ENCODE measurements at places on chromosomes 5 and 9. TPM values are rescaled to one million over a fixed set of nuclear protein-coding genes. Genes with fewer than 3 reads are reported as not detected.

DNA sequence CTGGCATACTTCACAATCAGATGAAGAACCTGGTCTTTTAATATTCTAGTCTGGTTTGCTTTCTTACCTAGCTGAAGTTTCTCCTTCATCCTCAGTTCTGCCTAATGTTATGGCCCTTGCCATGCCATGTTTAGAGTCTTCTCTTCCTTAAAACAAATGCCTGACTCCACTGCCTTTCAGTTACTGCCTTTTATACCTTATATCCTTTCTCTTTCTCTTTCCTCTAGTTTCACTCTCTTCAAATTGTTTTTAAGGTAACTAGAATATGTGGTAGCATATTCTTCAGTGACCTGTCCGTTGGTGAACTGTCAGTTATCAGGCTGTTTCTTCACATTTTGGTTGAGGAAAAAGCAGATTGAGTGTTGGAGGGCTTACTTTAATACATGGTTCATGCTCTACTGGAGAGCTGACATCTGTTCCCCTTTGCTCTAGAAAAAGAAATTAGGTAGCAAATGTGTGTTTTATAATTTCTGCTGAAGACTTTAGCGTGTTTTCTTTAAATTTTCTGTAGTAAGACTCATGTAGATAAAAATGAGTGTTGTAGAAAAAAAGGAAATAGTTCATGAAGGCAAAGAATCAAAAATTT, 103.8 kb downstream of the DMXL1 start:
- DNase-seq = no peak

Gene DAB2
- polyA plus RNA-seq = 168 TPM

DNA sequence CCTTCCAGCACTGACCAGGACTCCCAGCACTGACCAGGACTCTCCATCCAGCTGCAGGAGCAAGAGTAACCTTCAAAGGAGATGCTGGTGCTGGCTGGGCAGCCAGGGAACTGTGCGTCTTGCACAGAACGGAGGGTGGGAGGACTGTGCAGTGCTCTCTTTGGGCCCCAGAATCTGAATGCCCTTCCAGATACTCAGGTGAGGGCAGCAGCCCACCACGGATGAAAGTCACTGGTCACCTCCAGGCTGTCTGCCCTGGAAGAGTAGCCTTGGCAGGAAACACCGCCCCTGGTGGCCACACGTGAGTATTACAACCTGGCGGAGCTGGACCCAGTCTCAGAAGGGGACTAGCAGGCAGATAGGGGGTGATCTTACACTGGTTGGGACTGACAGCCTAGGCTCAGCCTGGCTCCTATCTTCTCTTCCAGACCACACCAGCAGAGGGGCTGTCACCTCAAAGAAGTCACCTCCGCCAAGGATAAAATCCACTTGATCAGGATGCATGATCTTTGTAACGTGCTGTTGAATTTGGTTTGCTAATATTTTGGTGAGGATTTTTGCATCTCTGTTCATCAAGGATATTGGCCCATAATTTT, 4.8 kb upstream of the SARDH start:
- no peak for DNase-seq

GRCh38 chr5:42547141-42547540, 123.9 kb downstream of the GHR start:
- no peak for DNase-seq

Gene FRRS1L
- polyA plus RNA-seq = 0.20 TPM

DNA sequence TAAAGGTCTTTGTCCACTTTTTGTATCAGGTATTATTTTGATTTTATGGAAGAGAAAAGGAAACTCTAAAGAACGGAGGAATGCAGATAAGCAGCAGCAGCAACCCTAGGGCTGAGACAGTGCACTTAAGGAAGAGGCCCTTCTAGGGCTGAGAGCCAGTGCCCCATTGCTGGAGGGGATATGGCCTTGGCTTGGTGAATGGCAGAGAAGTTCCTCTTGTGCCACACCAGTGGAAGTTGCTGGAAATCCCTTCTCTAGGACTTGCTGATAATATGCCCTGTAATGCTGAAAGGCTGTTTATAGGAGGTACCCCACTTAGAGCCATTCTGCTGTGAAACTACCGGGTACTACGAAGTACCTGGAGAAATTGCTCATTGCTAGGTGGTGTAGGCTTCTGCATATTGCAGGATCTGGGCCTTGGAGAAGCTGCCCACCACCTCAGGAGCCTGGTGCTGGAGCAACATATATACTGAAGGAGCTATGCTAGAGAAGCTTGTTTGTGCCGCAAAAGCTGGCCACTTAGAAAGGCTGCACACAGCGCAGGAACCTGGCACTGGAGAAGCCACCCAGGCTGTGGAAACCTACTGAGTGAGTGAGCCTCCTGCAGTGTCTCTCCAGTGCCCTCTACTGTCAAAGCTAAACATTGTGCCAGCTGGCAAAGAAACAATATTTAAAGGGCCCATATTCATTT, 9.6 kb upstream of the UBTD2 start:
- DNase-seq = no peak

Data from BJ (cell line).